ENCODE measurements at places on chromosomes 5 and 9.
A peak's percentile ranks its signal among the peaks of the same experiment; 100 is the strongest.

DNA sequence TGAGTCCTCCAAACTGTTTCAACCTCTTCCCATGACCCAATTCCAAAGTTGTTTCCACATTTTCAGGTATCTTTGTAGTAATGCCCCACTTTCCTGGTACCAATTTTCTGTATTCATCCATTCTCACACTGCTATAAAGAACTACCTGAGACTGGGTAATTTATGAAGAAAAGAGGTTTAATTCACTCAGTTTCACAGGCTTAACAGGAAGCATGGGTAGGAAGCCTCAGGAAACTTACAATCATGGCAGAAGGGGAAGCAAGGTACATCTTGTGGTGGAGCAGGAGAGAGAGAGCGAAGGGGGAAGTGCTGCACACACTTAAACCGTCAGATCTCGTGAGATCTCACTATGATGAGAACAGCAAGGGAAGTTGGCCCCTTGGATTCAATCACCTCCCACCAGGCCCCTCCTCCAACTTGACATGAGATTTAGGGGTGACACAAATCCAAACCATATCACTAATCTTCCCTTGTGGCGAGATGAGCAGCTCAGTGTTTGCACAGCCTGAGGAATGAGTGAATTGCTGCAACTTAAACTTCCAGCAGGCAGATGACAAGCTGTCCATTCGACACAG lies 42.9 kb downstream of the TRIP13 start:
- DNase-seq, result no peak

DNA sequence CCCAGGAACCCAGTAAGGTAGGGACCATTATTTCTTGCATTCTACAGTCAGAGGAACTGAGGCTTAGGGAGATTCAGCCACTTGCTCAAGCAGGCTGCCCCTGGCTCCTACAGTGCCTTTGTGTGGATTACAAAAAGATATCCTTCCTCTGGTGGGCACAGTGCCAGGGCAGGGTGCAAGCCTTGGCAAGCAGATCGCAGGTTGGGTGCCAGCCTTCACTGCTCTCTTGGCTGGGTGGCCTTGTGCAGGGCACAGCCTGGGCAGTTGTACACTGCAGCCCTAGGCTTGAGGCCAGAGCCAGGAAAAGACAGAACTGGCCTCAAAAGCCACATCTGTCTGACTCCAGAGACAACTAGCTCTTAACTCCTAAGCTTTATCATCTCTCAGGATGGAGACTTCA lies 15.0 kb downstream of the DOCK2 start:
- no peak for DNase-seq

DNA sequence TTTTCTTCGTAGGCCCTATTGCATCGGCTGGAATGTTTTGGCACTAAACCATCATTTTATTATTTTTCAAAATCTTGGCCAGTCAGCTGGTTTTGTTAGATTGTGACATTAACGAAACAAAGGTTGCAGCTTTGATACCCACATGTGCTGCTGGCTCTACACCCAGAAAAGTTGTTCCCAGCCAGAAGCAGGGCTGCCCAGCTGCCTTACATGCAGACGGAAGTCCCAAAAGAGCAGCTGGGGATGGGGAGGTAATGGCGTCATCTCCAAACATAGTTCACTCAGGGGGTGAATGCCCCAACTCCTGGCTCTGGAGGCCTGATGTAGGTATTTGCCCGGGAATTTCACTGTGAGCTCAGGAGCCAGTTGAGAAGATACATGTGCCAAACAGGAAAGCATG lies 23.3 kb downstream of the TMEM171 start:
- no peak for DNase-seq

GRCh38 chr5:170611449-170612090 lies 107.8 kb downstream of the KCNIP1 start:
- no peak for DNase-seq

DNA sequence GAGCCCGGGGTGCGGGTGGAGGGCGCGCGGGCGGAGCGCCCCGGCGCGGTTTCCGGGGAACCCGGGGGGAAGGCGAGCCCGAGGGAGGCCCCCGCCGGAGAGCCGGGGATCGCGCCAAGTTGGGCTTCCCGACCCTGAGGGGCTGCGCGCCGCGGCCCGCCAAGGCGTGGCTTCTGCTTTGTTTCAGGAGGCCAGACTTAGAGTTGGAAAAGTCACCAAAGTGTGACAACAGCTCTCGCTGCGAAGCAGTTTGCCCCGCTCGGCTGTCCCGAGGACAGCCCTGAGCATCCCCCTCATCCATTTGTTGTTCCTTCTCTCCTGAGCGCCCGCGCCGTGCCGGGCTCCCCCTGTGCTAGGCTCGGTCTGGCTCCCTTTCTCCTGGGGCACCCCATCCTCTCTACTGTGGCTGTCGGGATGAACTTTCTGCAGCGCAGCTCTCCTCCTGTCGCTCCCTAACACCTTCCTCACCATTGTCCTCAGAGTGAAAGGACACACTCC lies 410 bp downstream of the GLIPR2 start:
- DNase-seq, result no peak

- DNase-seq, result no peak
Measured at GRCh38 chr5:4640795-4641194, 499.3 kb upstream of the ADAMTS16 start.

DNA sequence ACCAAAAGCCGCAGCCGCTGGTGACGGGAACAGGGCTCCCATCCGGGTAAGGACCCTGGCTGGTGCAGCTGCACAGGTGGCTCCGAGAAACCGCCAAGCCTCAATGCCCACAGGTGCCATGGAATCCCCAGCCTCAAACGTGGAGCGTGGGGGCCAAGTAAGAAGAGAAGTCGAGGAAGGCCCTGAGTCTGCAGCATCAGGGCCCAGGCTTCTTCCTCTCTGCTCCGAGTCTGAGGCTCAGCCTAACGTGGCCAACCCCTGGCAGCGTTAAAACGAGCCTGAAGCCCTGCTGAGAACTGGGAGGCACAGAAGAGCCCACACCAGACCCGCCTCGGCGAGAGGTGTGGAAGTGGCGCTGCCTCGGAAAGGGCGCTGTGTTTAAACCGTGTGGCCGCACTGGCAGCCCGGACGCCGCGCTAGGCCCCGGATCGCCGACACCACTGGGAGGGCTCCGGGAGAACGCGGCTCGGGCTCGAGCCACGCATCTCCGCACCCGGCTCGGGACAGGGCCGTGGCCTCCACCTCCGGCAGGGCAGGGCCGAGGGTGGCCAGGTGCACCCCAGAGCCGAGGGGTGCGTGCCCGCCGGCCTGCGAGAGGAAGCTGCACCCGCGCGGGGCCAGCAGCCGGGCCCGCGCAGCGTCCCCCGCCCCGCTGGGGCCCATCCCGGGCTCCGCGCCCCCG lies 730 bp downstream of the ZMYND19 start:
- peak; percentile 34 for DNase-seq

- DNase-seq, result no peak
Measured at GRCh38 chr5:153885141-153885540, 153.6 kb downstream of the FAM114A2 start.

All from AG08395 (cell line).